ENCODE measurements at places on chromosomes 16 and 17.
A peak's percentile ranks its signal among the peaks of the same experiment; 100 is the strongest.

- DNase-seq, result no peak
Observed at GRCh38 chr17:81083125-81083765, 48.3 kb downstream of the BAIAP2 start.

DNA sequence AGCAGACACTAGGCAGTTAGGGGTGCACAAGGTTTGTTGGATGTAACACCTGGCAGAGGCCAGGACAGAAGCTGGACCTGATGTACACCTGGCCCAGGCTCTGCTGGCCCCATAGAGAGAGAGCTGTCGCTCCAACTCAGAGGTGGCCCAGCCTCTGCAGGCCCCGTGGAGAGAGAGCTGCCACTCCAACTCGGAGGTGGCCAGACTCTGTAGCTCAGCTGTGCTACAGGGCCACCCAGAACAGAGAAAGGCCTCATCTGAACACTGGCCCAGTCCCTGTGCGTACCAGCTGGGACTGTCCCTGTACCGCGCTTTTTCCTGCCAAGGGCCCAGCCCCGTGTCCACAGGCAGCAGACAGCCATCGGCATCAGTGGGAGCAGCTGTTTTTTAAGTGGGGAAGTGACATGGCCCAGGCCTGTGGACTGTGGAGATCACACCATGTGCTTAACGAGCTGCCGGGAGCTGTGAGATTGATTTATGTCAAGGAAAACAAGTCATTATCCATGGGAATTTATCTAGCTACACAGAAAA is 176.4 kb upstream of the CHMP6 start:
- peak; percentile 46 for DNase-seq

- no peak for DNase-seq
Observed at GRCh38 chr16:69870761-69871160, 80.4 kb upstream of the CLEC18A start.

DNA sequence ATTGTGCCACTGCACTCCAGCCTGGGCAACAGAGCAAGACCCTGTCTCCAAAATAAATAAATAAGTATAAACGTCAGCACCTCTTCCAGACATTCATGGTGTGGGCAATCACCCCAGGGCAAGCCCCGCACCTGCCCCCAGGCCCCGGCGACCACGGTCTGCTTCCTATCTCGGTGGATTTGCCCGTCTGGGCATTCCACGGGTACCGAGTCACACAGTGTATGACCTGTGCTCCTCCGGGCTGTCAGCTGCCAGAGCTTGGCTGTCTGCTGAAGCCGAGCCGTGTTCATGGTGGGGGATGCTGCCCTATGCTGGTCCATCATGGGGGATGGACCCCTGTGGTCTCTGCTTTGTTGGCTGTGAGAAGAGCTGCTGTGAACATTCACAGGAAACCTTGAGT is 15.4 kb downstream of the CYBC1 start:
- no peak for DNase-seq

DNA sequence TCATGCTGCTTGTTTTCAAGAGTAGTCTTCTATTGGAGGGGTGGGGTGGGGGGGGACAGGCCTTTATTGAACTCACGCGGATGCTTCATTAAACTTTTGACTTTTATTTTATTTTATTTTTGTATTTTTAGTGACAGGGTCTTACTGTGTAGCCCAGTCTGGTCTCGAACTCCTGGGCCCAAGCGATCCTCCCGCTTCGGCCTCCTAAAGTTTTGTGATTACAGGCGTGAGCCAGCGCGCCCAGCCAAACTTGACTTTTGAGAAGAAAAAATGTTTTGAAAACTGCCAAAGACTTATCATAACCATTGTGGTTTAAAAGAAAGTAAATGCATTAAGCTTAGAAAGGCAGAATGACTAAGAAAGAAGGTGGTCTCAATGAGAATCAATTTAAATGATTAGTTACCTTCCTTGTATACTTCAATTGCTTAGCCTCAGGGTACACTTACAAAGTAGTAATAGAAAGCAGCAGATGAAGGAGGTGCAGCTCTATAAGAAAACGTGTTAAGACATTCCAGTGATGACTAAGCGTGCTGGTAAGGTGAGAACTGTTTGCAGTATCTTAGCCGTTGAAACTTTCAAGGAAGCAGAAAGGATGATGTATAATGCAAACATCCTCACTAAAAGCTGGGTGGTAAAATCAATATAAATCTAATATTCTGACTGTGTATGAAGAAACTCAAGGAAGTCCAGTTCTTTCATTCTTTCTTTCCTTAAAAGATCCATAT is 1.2 kb downstream of the AP2B1 start:
- DNase-seq, result peak; percentile 43

GRCh38 chr16:53841884-53842283 is 137.9 kb downstream of the FTO start:
- no peak for DNase-seq

DNA sequence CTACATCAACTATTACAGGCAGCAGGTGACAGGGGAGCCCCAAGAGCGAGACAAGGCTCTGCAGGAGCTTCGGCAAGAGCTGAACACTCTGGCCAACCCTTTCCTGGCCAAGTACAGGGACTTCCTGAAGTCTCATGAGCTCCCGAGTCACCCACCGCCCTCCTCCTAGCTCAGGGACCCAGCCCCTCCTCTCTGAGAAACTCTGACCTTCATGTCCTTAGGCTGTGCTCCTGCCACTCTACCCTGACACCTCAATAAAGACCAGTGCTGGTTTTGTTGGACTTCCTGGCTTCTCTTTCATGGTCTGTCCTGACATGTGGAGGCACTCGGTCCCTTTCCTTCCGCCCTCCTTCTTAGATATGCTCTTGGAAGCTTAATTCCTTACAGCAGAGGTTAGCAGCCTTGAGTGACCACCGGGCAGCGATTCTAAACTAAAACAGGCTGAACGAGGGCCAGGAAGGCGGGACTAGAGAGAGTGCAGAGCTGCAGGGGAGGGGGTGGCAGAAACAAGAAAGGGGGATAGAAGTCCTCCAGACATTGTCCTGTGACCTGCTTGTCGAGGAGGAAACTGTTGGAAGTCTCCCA is 915 bp downstream of the AHSP start:
- DNase-seq, result no peak

DNA sequence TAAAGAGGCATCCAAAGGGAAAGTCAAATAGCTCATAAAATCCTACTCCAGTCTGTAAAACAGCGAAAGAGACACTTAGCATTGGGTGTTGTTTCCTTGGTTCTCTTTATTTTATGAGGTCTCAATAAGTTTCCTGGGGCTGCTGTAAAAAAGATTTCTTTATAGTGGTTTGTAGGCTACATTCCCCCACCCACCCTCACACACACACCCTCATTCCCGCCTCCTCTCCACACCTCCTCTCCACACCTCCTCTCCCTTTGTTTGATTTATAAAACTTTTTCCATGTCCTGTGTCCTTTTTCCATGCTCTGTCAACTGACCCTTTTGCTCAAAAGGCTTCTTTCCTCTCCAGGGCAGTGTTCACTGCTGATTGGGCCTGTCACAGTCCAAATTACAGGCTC is 178.9 kb upstream of the SOX9 start:
- DNase-seq, result no peak

DNA sequence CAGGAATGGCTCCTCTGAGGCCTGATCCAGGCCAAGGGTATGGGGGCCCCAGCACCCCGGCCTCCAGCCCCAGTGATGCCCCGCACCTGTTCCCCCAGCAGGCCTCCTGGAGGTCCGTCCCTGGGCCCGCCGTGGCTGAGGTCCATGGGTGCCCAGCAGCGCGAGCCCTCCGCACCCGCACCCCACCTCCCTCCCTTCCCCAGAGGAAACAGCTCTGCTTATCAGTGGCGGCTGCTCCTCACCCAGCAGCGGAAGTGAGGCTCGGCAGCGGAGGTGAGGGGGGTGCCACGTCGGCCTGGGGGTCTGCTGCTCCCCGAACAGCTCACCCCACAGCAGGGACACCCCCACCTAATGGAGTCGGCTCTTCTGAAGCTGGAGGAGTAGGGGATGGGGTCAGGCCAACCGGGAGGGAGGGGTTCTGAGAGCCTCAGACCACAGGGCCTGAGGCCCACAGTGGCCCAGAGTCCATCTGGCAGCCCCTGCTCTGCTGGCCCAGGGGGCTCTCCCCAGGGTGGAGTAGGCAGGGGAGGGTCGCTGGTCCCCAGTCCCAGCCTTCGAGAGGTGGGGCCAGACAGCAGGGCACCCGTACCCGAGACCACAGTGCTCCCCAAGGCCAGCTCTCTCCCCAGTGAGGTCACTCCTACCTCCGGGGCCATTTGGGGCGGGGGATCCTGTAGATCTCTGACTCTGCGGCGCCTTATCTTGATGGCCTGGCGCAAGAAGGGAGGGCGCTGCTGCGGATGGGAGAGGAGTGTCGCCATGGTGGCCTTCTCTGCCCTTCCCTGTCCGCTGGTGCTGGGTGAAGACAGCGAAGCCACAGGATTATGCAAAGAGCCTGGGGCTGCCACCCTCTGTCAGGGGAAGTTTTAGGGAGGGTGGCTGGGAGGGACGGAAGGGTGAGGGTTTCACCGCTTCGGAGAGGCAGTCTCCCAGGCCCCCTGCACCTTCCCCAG is at the start of gene UNC13D:
UNC13D (minus strand) TSS at position 828 of the 953 bp plus-strand sequence; CDS start at position 761, 67 bp downstream.
- DNase-seq, result no peak

- no peak for DNase-seq
Observed at GRCh38 chr17:5516060-5516792, 29.9 kb downstream of the MIS12 start.

- no peak for DNase-seq
Observed at GRCh38 chr16:57530522-57531252, 5.7 kb downstream of the CCDC102A start.

GRCh38 chr17:74862108-74862901 is 2.6 kb upstream of the GRIN2C start:
- peak; percentile 73 for DNase-seq

DNA sequence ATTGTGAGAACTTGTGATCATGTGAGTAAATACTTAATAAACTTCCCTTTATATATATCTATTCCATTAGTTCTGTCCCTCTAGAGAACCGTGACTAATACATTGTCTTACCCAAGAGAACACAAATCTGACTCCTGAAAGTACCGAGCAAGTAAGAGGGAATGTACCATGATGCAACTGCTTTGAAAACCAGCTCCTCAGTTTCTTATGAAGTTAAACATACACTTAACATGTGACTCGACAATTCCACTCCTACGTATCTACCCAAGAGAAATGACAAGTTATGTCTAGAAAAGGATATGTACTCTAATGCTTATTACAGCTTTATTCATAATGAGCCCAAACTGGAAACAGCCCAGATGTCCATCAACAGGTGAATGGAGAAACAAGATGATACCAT is 8.8 kb upstream of the GJD3 start:
- no peak for DNase-seq

GRCh38 chr17:16398270-16399267 is 16.8 kb upstream of the TRPV2 start:
- peak; percentile 40 for DNase-seq

DNA sequence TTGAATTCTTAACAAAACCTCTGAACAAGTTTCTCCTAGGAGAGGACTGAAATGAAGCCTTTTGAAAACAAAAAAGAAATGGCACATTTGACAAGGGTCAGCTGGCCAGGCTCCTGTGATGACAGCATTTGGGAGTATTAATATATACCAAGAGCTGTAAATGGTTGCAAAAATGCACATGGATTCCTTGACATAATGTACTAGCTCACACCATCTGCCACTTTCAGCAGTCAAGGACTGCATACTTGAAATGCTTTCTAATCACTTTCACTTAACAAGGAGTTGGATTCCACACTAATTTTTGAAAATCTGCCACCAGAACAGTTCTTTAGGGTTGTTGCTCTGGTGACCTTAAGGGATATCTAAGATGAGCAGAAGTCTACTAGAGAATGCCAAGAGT is 236.7 kb upstream of the TOX3 start:
- DNase-seq, result no peak

- no peak for DNase-seq
Observed at GRCh38 chr17:6627019-6627418, 13.5 kb downstream of the KIAA0753 start.

DNA sequence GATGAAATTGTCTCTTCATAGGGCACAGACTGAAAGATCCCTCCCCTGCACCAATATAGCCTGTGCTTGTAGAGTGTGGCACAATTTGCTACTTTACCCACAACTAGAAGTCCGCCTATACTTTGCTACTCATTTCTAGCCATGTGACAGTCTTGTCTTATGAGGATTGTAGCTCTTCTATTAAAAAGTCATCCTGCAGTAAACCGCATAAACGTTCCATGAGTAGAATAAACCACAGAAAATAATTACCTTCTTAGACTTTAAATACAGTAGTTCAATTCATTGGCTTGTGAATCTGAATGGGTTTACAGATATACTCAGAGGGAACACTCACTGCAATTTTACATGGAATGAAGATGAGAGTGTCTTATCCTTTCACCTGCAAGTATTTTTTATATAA is 4.4 kb downstream of the KRT27 start:
- DNase-seq, result no peak

GRCh38 chr17:29959658-29960337 is 18.4 kb downstream of the EFCAB5 start:
- no peak for DNase-seq

GRCh38 chr17:1684378-1685189 is at the start of gene PRPF8:
PRPF8 (minus strand) TSS chr17:1684867; CDS start chr17:1684571, 296 bp downstream.
- peak; percentile 95 for DNase-seq

- DNase-seq, result no peak
Observed at GRCh38 chr17:56497132-56497531, 96.4 kb upstream of the NOG start.

GRCh38 chr17:78890498-78890897 is 12.5 kb downstream of the CEP295NL start:
- no peak for DNase-seq

DNA sequence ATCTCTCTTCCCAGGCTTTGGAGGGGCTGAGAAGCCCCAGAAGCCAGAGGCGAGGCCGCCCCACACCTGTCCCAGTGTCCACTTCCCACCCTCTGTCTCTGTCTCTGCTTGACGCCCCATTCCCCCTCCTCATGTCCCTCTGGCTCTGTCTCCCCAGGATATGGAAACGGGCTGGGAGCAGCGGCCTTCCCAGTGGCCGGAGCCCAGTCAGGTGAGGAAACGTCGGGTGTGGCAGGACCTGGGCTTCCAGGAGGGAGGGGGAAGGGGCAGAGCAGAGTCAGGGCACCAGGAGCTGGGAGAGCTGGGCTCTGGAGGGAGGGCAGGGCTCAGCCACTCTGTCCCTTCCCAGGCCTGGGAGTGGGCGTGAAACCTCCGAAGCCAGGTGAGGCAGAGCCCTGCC is 10.6 kb upstream of the PKMYT1 start:
- no peak for DNase-seq

GRCh38 chr17:332558-333322 is 19.9 kb downstream of the RPH3AL start:
- DNase-seq, result no peak
